ENCODE measurements at places on chromosomes 2 and 18.

DNA sequence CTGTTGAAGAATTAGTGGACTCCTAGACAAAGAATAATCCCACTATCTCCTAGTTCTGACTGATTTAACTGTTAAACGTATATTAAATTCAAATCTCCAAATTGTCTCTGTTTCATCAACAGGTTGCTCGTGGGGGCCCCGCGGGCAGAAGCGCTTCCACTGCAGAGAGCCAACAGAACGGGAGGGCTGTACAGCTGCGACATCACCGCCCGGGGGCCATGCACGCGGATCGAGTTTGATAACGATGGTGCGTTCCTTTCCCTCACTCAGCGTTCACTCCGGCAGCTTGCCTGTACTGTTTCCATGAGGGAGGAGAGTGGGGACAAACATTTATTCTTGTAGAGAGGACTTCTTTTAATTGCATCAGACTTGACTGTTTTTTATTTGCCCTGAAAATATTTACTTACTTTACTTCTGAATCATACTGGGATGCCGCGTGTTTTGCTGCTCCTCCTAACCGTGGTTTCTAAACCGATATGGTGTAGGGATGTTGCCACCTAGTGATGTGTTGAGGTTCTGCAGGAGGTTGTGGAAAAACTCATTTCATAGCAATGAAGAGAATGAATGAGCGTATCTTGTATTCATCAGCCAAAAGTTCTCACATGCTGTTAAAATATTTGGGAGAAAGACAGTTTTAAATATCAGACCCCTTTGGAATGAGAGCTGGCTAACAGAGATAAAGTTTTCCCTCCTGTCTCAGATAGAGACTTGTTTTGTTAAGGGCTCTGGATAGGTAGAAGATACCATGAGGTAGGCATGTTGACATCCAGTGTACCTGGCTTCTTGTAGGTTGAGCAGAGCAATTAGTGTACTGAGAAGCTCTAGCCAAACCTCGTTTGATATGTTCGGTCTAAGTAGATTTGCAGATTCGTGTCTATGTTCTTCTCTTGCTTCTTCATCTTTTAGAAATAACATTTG lies 38.3 kb downstream of the ITGA6 start:
- peak; percentile 51 for DNase-seq

GRCh38 chr18:57834616-57835015 lies 31.5 kb upstream of the ATP8B1 start:
- DNase-seq, result no peak

- no peak for DNase-seq
These were observed 43.5 kb upstream of the CD28 start for GRCh38 chr2:203662951-203663350.

GRCh38 chr2:227551836-227552235 lies 46.9 kb upstream of the SCYGR2 start:
- no peak for DNase-seq

- DNase-seq, result no peak
These were observed 5.3 kb upstream of the PLEKHH2 start for GRCh38 chr2:43631618-43632317.

DNA sequence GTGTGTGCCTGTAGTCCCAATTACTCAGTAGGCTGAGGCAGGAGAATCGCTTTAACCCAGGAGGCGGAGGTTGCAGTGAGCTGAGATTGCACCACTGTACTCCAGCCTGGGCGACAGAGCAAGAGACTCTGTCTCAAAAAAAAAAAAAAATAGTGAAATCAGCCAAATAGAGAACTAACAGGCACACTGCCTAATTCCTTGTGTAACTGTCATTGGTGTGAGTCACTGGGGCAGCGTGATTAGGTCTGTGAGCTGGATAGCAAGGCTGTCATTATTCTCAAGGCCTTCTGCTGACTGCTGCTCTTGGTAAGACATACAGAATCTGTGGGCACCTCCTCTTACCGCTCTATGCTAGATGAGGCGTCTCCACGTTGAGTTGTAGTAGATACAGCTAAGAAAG lies 270.3 kb downstream of the NEDD4L start:
- DNase-seq, result no peak

DNA sequence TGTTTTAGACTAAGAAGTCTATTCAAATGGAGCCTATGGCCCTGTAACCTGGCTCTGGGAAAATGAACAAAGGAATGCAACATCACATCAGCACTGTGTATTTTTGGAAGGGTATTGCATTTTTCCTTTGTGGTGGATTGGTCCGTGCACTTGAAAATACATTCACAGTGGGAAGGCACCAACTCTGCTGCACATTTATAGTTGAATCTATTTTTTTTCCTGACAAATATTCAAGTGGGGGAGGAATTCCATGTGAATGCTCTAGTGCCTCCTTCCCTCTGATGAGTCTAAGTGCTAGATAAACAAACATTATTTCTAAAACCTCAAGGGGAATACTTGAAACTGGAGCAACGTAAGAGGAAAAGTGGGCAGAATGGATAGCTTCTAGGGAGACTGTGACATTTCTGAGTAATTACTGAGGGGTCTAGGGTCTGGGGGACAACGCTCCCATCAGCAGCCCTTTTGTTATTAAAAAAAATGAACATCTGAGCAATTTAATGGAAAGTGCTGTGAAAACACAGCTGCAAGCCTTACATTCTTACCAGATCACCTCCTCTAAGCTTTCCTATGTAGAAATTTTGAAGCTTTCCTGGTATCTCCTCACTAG lies 208.2 kb downstream of the SLC8A1 start:
- no peak for DNase-seq

GRCh38 chr18:60163622-60164021 lies 209.0 kb downstream of the MC4R start:
- DNase-seq, result no peak

- no peak for DNase-seq
These were observed 49.3 kb upstream of the DNAJC10 start for GRCh38 chr2:182666674-182667314.

DNA sequence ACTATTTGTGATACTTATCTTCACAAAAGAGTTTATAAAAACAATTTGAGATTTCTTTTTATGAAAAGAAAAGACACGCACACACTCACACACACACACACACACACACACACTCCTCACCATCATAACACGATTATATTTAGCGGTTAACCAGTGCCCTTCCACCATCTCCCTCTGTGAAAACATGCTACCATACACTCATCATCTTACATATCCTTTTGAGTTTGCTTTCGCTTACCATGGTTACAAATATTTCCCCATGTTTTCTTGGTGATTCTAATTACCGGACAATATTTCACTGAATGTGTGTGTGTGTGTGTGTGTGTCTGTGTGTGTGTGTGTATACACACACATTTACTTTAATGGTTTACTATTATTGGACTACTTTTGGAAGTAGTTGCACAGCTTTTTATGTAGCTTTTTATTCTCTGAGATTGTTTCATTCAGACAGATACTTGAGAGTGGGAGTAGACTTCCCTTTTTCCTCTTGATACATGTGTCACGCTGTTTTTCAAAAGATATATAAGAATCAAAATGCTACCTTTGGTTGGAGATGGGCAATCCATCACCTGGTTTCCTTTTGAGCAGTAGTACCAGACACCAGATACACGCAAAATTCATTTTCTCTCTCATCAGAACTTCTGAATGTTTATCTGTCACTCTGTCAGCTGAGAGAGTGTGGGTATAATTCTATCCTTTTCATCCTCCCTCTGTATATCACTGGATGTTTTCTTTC lies 138.1 kb downstream of the SETBP1 start:
- DNase-seq, result no peak

GRCh38 chr18:58315739-58316215 lies 271.8 kb downstream of the NEDD4L start:
- no peak for DNase-seq

Data from stimulated activated CD4-positive, alpha-beta T cell treated with anti-CD3 and anti-CD28 coated beads, TNF-alpha, amount 100 ng/mL, for 48 hours (primary cell).